ENCODE measurements at places on chromosomes 3 and 15.
A peak's percentile ranks its signal among the peaks of the same experiment; 100 is the strongest.

DNA sequence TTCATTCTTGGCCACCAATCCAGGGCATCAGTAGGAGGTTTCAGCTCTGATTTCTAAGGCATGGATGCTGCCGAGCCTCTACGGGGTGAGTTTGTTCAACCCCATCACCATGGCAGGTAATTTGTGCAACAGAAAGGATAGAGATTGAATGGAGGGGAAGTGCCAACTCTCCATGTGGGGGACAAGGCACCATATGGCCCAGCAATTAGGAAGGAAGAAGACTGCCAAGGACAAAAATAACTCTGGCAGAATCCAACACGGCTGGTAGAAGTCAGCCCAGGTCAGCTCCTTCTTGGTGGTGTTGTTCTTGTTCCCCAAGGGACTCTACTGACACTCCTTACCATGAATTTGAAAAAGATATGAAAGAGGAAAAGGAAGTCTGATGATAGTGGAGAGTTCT is 503.9 kb downstream of the MAGI1 start:
- no peak for DNase-seq

DNA sequence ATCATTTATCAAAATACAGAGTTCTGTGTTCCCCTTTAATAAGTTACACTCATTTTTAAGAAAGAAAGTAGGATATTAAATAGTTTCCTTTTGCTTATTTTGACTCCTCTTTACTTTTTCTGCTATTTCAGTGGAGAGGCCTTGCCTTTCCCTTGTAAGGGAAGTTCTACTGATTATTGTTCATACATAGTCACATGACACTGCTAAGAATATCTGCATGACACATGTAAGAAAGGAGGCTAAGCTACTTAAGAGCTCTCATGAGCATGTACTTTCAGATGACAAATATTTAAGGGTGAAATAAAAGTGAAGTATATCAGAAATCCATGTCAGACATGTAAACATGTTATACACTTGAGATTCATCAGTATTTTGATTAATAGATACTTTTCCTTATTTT is 39.0 kb downstream of the MYRIP start:
- DNase-seq, result no peak

DNA sequence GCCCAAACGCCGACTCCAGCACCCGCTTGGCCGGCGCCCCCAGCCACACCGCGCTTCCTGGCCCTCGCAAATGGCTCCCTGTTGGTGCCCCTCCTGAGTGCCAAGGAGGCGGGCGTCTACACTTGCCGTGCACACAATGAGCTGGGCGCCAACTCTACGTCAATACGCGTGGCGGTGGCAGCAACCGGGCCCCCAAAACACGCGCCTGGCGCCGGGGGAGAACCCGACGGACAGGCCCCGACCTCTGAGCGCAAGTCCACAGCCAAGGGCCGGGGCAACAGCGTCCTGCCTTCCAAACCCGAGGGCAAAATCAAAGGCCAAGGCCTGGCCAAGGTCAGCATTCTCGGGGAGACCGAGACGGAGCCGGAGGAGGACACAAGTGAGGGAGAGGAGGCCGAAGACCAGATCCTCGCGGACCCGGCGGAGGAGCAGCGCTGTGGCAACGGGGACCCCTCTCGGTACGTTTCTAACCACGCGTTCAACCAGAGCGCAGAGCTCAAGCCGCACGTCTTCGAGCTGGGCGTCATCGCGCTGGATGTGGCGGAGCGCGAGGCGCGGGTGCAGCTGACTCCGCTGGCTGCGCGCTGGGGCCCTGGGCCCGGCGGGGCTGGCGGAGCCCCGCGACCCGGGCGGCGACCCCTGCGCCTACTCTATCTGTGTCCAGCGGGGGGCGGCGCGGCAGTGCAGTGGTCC is 3.5 kb downstream of the ISLR2 start:
- no peak for DNase-seq

- DNase-seq, result no peak
Measured at GRCh38 chr3:184380627-184381260, 890 bp downstream of the CHRD start.

- no peak for DNase-seq
Measured at GRCh38 chr3:151504606-151505005, 43.7 kb upstream of the IGSF10 start.

DNA sequence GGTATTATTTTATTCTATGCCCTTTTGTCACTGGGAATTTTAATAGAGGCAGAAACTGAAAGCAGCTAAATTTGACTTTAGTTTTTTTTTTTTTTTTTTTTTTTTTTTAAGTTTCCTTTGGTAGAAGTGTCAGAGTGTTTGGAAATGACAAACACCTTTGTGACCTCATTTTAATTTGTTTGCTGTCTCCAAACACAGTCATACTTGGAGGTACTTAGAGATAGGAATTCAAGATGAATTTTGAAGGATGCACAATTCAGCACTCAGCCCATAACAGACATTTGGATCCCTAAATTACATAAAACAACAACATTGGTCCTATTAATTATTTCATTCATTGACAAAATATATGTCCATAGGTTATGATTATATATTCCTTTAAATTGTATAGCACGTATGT is 43.4 kb upstream of the NAALADL2 start:
- DNase-seq, result no peak

GRCh38 chr3:150036780-150037179 is 66.1 kb upstream of the PFN2 start:
- no peak for DNase-seq

GRCh38 chr3:98732286-98733052 is 30.7 kb upstream of the ST3GAL6 start:
- DNase-seq, result peak; percentile 69

DNA sequence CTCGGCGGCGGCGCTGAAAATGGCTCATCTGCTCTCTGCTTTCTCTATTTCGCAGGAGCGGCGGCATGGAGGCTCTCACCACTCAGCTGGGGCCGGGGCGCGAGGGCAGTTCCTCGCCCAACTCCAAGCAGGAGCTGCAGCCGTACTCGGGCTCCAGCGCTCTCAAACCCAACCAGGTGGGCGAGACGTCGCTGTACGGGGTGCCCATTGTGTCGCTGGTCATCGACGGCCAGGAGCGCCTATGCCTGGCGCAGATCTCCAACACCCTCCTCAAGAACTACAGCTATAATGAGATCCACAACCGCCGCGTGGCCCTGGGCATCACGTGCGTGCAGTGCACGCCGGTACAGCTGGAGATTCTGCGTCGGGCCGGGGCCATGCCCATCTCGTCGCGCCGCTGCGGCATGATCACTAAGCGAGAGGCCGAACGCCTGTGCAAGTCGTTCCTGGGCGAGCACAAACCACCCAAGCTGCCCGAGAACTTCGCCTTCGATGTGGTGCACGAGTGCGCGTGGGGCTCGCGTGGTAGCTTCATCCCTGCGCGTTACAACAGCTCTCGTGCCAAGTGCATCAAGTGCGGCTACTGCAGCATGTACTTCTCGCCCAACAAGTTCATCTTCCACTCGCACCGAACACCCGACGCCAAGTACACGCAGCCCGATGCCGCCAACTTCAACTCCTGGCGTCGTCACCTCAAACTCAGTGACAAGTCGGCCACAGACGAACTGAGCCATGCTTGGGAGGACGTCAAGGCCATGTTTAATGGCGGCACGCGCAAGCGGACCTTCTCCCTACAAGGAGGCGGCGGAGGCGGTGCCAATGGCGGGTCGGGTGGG is 790 bp downstream of the SKOR1 start:
- no peak for DNase-seq

- no peak for DNase-seq
Measured at GRCh38 chr3:102090721-102091045, 241.4 kb downstream of the NFKBIZ start.

GRCh38 chr15:87416591-87417257 is 839.8 kb downstream of the NTRK3 start:
- DNase-seq, result no peak
